CD8-positive, alpha-beta memory T cell (primary cell): ENCODE measurements at places on chromosomes 5 and 9.

GRCh38 chr9:121305269-121305994, 37.5 kb downstream of the GSN start:
- no peak for DNase-seq

GRCh38 chr5:16536246-16536645, 70.6 kb upstream of the ZNF622 start:
- DNase-seq: no peak

DNA sequence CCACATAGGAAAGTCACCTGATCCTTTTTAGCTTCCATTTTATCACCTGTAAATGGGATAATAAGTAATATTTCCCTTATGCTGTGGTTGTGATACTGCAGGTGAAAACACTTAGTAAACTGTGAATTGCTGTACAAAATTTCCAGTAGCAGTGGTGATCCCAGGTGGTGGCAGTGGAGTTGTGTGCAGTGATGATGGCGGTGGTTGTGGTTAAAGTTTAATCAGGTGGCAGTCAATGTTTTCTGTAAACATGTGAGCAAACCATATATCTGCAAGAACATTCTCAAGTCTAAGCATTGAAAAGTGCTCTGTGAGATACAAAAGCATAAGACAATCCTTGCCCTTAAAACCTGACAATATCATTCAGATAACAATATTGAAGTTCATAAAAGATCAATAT, 480.2 kb downstream of the RASEF start:
- no peak for DNase-seq

DNA sequence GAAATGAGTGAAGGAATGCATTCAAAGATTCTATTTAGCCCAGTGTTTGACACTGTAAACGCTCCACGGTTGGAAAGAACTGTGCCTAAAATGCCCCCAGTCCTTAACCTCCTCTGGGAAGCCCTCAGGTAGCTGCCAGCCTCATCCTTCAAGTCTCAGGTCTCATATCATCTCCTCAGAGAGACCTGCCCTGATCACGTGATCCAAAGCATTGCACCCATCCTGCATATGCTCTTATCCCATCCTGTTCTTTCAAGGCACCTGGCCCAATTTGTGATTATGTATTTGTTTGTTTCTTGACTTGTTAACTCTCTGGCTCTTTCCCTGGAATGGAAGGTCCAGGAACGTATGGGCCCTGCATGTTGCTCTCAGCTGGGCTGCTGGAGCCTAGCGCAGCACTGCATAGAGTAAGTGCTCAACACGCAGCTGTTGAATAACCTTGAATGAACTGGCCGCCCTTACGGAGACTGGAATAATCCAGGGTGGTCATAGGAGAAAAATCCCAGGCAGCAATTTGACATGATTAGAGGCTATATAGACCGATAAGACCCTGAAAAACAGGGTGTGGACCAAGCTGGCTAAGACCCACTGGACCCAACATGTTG, 8.7 kb downstream of the C1QTNF2 start:
- DNase-seq: no peak

GRCh38 chr5:62631909-62632580, 53.4 kb downstream of the LRRC70 start:
- no peak for DNase-seq
